ENCODE measurements at places on chromosomes 2 and 18.

DNA sequence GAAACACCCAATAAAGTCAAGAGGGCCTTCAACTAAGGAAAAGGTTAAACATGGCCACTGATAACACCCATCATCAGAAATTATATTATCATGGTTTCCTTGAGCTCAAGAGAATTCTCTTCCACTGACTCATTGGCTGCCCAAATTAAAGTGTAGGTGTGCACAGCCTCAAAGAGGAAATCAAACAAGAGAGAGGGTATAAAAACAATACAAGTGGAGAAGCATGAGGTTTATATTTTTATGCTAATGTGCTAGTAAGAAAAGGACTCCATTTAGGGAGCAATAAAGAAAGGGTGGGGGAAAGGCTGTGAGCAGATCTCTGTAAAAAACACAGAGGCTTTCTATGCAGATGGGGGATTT, 168.8 kb upstream of the VRK2 start:
- DNase-seq = no peak

DNA sequence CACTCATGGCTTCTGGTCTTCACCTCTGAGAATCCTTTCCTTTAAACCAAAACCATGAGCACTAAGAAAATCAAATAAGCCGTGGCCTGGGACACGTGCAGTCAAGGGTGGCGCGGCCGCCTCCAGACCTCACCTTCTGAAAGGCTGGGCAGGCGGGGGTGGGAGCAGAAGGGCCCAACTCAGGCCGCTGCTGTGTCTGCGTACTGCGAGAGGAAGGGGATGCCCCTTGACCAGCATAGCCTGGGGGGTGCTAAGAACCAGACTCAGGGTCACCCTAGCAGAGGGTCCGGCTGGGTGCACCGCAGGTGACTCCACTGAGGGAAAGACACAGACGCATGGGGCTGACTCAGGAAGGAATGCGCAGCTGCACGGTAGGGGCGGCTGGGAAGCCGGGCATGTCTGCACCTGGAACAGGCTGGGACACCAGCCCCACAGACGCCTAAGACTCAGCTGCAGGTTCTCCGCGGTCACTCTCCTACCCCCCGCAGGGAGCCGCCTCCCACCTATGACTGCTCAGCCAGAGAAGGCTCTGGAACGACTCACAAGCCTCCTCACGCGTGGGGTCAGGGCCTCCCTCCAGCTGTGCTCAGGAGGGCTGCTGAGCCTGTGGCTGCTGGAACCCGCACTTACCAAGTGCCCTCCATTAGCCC, 432.4 kb upstream of the MYT1L start:
- no peak for DNase-seq

- no peak for DNase-seq
Measured at GRCh38 chr2:150619607-150620330, 132.3 kb upstream of the RND3 start.

DNA sequence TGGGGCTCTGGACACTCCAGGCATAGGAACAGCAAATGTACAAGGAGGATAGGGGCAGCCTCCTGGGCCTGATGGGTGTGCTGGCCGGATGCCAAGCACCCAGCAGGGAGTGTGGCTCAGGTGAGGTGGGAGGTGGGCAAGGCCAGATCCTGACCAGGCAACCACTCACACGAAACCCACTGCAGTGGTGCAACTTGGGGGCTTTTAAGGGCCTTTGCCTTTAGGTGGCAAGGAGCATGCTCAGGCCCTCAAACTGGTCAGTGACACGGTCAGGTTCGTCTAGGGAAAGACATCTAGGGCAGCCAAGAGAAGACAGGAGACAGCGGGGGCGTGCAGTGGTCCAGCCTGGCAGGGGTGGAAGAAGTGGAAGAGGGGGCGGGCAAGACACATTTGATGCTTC, 18.4 kb upstream of the TEX51 start:
- no peak for DNase-seq

- no peak for DNase-seq
Measured at GRCh38 chr18:54968807-54969206, 9.5 kb upstream of the CCDC68 start.

GRCh38 chr2:19021100-19021476, 337.3 kb downstream of the OSR1 start:
- no peak for DNase-seq

- no peak for DNase-seq
Measured at GRCh38 chr2:70705160-70705850, 62.7 kb downstream of the ADD2 start.

Data from activated gamma-delta T cell treated with Interleukin-2 at 50 U/mL for 16 hours (primary cell).